ENCODE measurements at places on chromosomes 11 and 22.

- DNase-seq: no peak
These were observed 36.8 kb upstream of the ADORA2A start for GRCh38 chr22:24390576-24390975.

DNA sequence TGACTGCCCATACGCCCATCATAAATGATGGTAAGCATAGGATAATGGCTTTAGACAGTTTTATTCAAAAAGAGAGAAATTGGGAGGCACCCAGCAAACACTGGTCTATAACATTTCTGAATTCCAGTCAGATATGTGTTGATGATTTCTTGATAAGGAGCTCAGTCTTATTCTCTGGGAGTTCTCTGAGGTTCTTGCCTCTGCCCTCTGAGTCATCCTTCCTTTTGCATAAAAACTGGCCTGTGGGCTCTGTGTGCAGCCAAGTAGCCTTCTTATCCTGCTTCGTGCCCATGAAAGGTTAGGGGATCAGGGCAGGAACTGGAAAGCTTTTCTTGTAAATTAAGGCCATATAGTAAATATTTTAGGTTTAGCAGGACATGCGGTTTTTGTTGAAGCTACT is 48.9 kb downstream of the FAR1 start:
- DNase-seq: no peak

DNA sequence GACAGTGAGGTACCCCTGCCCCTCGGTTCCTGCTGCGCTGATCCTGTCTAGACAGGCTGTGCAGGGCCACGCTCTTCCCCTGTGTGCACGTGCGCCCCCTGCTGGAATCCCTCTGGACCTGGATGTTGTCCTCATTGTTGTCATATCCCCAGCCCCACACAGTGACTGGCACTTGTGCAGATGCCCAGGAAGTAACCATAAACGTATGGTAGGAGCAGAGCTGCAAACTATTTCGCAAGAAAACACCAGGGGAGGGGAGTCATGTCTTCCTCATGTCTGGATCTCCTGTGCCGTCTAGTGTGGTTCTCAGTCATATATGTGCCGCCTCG is 114.7 kb downstream of the CRYBB2 start:
- peak; percentile 77 for DNase-seq

DNA sequence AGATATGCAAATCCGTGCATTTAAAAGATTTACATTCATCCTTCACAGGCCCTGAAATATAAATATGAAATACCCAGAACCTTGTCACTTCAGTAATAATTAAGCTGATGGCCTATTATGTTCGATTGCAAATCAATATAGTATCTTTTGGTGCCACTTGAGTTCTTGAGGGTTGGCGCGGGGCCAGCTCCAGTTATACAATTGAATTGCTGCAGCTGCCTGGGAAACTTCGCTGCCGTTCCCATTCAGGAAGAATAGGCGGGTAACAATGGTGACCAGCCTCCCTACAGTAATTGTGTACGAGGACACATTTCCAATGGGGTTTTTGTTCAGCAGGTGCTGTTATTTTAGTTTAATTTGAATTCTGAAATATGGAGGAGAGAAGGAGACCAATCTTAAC is 451.2 kb downstream of the INSC start:
- no peak for DNase-seq

- no peak for DNase-seq
These were observed 8.8 kb downstream of the RTN4R start for GRCh38 chr22:20259327-20259688.

DNA sequence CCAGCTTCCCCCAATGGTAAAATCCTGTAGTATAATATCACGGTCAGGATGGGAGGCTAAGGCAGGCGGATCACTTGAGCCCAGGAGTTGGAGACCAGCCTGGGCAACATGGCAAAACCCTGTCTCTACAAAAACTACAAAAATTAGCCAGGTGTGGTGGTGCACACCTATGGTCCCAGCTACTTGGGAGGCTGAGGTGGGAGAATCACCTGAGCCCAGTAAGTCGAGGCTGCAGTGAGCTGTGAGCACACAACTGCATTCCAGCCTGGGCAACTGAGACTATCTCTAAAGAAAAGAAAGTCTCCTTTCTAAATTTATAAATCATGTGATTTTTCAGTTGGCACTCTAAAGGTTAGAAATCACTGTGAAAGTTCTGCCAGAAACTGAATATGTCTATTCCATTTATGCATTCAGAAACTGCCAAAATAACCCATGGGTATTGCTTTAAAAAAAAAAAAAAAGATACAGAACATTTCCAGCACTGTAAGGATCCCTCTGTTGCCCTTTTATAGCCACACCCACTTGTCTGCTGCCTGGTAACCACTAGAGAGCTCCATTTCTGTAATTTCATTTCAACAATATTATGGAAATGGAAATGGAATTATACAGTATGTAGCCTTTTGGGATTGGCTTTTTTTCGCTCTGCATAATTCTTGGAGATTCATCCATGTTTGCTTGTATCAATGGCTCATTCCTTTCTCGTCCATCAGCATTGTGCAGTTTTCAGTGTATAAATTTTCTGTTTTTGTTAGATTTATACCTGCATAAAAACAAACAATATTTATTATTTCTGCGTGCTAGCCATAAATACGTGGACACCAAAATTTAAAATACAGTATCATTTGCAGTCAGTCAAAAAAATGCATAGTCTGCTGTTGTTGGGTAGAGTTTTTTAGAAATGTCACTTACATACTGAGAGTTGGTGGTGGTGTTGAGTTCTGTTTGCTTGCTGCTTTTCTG is 9.4 kb downstream of the CDC45 start:
- no peak for DNase-seq

- no peak for DNase-seq
These were observed 165.7 kb downstream of the CADM1 start for GRCh38 chr11:115338476-115338875.

- DNase-seq: no peak
These were observed 82.3 kb downstream of the PDE2A start for GRCh38 chr11:72591785-72592502.

DNA sequence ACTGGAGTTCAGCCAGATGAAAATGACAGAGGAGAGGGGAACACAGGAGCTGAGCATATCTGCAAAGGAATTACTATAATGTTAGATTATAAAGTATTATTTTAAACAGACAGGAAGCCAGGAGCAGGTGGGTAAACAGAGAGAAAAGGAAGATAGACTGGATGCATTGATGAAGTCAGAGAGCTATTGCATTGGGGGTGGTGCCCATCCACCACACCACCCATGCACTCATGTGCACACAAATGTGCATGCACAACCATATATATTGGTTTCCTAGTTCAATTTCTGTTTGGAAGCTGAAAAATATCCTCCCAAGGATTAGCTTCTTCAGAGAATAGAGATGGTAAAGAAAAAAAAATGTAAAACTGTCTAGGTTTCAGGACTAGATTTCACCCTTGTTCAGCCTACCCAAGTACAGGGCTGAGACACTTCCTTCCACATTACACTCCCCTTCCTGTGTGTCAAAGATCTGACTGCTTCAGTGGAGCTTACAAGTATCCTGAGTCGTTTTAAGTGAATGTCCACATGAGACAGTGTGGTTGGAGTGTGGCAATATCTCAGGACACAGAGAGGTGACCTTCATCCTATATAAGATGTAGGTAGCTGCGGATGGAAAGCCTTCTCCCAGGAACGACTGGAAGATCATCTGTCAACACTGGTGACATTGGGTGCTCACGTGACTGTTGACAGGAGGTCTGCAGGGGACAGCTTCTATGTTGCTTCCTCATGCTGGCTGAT is 12.2 kb upstream of the SMPD1 start:
- no peak for DNase-seq

DNA sequence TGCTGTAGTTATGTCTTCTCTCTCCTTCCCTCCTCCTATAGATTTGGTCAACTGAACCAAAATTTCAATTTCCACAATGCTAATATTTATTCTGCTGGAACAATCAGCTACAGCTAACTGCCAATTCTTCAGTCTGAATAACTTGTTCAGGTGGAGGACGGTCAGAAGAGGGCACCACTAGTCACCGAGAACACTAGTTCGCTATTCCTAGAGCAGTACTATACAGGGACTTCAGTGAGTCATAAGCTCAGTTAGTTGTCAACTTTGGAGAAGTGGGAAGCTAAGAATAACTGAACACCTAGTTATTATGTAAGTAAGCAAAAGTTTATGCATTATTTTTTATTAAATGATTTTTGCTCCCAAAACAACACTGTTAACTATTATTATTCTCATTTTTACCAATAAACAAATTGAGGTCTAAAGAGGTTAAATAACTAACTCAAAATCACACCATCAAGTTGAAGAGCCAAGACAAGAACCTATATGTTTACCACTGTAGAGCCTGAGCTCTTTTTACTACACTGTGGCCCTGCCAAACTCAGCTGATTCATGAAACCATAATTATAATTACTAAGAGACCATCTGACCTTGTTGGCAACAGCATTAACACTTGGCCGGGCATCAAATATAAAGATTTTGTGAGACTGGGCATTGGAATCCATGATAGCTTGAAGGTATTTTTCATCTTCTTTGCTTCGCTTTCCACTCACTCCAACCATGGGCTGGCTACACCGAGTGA is 59.0 kb downstream of the CEP57 start:
- DNase-seq: peak; percentile 30

DNA sequence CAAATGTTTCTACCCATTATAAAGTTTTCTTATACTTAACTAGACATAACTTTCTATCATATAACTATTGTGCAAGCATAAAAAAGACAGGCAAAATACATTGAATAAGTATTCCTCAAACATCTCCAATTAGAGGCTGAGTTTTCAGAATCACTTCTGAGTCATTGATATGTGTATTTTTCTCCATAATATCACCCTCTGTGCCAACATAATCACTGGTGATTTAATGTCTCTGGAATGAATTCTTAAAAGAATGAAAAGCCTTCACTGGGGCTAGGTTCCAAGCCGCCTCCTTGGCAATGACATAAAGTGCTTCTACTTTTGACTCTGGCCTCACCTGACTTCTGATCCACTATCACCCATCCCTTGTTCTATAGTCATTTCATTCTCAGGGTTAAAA is 197.0 kb upstream of the E2F8 start:
- DNase-seq: no peak

GRCh38 chr11:131867457-131868257 is 497.2 kb downstream of the NTM start:
- peak; percentile 79 for DNase-seq

GRCh38 chr11:46348566-46349401 is 1.5 kb downstream of the DGKZ start:
- DNase-seq: no peak

GRCh38 chr11:8055091-8055835 is 25.7 kb upstream of the TUB start:
- DNase-seq: peak; percentile 64

DNA sequence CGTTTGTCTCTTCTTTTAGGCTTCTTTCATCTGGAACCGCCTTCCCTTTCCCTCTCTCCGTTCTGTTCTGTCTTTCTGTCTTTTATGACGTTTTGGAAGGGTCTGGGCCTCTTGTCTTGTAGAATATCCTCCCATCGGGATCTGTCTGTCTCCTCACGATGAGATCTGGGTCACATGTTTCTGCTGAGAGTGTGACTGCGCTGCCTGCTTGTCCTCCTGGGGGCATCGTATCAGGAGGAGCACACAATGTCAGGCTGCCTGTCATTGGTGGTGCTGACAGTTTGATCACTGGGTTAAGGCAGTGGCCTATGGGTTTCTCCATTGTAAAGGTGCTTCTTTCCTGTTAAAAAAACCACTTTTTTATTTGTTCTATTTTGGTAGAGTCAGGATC is 60.4 kb upstream of the PARVG start:
- DNase-seq: no peak

GRCh38 chr11:113618360-113618759 is 87.7 kb downstream of the TMPRSS5 start:
- no peak for DNase-seq

GRCh38 chr11:23755076-23755475 is 741.8 kb upstream of the LUZP2 start:
- DNase-seq: no peak

- DNase-seq: no peak
These were observed 5.2 kb upstream of the PTGDR2 start for GRCh38 chr11:60860943-60861342.

GRCh38 chr22:40240686-40241085 is 63.0 kb downstream of the TNRC6B start:
- no peak for DNase-seq

DNA sequence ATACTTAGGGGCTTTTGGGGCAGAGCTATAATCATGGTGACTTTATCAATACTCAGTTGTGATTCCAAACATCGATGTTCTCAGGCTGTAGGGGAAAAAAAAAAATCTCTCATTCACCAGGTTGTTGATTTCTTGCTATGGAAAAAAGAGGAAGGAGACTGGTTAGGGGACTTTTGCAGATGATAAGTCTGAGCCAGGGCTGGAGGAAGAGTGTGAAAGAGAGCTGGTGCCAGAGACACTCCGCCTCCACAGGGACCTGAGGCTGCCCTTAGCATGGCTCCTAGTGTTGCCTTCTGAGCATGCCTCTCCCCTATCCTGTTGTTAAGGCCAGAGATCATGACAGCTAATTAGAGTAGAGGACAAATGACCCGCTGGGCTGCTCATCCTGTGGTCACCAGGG is 16.9 kb downstream of the UPB1 start:
- DNase-seq: no peak

GRCh38 chr11:66187453-66187852 is 81.0 kb upstream of the RAB1B start:
- no peak for DNase-seq

GRCh38 chr11:65552388-65552951 is 5.7 kb downstream of the LTBP3 start:
- no peak for DNase-seq

GRCh38 chr11:128723531-128723930 is 29.7 kb downstream of the FLI1 start:
- DNase-seq: no peak

GRCh38 chr22:27749597-27750225 is 51.8 kb downstream of the MN1 start:
- DNase-seq: peak; percentile 31

- peak; percentile 37 for DNase-seq
These were observed 199.2 kb downstream of the MN1 start for GRCh38 chr22:27602390-27602789.

- DNase-seq: no peak
These were observed 198.8 kb downstream of the FAT3 start for GRCh38 chr11:92423115-92424034.

GRCh38 chr11:95254716-95255115 is 23.7 kb upstream of the SESN3 start:
- no peak for DNase-seq

- DNase-seq: no peak
These were observed 51.0 kb downstream of the PPFIBP2 start for GRCh38 chr11:7564803-7565202.

- DNase-seq: no peak
These were observed 6.4 kb downstream of the PCNX3 start for GRCh38 chr11:65622011-65622410.

Measured in WTC11 (cell line).